ENCODE measurements at places on chromosomes 11 and 22.
A peak's percentile ranks its signal among the peaks of the same experiment; 100 is the strongest.

DNA sequence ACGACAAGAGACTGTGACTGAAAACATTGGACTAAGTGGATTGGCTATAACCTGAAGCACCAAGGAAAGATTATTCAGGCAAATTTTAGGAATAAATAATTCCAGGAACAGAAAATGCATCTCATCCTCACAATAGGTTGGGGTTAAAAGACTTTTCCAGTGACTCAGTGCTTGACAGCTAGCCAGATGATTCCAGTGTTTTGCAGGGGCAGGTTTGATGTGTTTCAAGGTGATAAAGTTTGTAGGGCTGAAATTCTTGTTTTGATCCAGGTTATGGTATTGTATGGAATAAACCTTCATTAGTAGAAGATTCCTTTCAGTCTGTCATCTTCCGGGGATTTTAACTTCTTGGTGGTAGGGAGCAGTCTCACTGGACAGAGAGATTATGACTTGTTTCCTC is 2.3 kb downstream of the EXT2 start:
- DNase-seq = peak; percentile 30

GRCh38 chr11:117319214-117319840 is 3.3 kb upstream of the BACE1 start:
- DNase-seq = peak; percentile 80

DNA sequence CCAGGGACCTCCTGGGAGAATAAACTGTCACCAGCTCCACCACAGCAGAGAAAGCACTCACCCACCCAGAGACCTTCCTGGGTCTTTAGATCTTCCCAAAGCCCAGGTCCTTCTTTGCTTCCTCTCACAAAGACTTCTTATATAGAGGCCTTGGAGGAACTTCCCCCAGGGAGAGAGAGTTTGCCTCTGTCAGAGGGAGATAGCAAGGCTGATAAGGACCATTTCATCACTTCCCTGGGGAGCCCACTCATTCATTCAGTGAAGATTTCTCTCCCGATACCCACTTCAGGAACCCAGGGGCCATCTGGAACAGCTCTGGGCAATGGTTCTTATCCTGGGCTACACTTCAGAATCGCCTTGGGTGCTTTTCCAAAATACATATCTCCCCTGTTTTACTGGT is at the start of gene PRG2:
Gene PRG2, minus strand, starts transcription at position 116 of the 400 bp plus-strand sequence. CDS start 706 bp downstream, outside the sequence.
- no peak for DNase-seq

DNA sequence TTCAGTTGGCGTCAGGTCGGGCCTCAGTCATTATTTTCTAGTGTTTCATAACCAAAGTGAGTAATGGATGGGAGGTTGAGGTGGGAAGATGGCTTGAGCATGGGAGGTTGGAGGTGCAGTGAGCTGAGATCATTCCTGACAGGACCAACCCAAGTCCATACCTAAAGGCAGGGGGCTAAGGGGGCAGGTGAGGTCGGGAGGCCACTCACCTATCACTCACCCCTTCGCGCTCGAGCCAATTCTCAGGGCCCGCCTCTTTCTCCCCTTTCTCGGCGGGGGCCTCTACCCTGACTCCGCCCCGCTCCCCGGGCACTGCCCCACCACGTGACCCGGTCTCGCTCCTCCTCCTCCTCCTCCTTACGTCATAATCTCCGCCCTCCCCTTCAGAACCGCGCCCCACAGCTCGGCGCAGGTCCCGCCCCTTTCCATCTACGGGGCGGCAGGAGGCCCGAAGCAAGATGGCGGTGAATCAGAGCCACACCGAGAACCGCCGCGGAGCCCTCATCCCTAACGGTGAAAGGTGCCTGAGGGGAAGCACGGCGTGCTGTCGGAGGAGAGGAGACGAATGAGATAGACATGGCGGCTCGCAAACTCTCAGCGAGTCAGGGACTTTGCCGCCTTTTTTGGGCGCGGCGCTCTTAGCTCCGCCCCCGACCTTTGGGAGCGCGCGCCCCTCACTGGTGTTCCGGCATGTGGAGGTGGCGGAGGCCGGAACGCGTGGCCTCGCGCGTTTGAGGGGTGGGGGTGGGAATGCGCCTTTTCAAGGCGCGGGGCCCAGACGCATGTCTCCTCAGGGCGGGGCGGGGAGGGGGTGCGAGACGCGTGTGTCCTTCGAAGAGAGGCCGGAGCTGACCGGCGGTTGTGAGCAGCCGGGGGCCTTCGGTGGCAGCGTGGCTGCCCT is at the start of gene WBP2NL:
Gene WBP2NL, plus strand, starts transcription at position 428 of the 901 bp plus-strand sequence. Its CDS starts 31 bp downstream, at position 459.
- peak; percentile 78 for DNase-seq

DNA sequence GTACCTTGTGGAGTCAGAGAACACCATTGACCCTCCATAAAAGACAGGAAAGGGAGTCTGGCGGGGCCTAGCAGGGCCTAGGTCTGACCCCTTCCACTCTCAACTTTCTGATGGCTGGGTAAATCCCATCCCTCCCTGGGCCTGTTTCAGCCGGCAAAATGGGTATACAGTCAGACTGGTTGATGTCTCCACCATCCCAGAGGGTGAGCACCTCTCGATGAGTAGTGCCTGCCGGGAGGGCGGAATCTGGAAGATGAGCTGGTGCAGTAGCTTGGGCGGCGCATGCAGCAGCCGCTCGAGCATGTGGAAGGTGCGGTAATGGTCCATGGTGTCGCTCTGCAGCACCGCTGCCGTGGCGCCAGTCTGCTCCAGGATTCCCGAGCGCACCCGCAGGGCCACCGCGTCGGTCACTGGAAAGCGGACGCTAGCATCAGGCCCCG is 528 bp downstream of the FIBP start:
- DNase-seq = no peak

DNA sequence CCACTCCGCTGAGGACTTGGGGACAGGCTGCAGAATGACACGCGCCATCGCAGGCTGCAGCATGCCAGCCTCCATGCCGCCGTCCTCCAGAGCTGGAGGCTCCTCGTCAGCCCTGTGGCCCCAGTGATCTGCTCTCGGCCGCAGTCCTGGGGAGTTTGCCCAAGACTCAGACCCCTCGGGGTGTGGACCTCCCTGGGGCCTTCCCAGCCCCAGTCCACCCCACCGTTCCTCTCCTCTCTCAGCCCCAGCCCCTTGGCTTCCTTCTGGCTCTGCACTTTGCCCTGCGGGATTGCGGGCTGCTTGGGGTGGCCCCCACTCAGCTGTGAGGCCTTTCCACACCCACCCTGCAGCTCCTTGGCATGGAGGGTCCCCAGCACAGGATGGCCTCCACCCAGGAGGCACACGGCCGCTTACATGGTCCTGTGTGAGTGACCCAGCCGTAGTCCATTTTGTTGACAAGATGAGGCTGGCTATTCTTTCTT is 414.9 kb downstream of the TBC1D22A start:
- DNase-seq = no peak

- DNase-seq = no peak
These were observed 93.5 kb downstream of the DBX1 start for GRCh38 chr11:20066783-20067156.

DNA sequence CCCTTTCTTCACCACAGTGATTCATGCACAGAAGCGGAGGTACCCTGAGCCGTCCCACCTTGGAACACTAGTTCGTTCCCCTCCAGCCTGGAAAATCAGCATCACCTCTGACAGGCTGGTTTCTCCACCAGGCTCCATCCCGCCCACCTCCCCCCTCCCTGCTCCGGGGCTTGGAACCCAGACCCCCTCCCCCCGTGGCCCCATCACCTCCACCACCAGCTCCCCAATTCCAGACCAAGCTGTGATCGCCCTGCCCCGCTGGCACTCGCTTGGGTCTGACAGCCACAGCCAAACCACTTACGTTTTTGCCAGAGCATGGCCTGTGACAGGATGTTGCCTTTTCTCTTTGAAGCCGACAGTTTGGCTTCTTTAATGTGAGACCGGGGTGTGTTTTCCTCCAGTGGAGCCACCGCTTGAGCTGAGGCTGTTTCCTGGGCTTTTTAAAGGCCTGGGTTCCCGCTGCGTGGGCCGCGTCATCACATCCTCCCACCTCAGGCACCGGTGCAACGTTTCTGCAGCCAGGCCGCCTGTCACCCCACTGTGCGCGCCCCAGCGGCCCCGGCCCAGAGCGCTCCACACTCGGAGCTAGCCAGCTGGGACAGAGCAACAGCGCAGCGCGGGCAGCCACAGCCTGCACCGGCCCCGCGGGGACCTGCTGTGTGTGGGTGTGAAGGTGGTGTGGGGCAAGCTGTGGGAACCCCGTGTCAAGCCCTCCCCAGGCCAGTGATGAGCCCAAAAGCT is at the start of gene POU2AF1:
Gene POU2AF1, minus strand, starts transcription at position 415 of the 741 bp plus-strand sequence. Its CDS starts 98 bp downstream, at position 317.
- DNase-seq = no peak

DNA sequence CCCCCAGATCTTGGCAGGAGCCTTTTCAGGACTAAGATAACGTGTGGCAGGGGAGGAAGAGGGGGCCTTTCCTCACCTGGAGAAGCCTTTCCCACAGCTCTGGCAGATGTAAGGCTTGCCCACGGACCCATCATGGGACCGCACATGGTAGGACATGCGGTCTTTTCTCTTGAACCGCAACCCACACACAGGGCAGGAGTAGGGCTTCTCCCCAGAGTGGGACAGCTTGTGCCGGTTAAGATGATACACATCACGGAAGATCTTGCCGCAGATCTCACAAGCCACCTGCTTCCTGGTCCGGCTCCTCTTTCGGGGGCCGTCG is 1.9 kb downstream of the PATZ1 start:
- DNase-seq = no peak

DNA sequence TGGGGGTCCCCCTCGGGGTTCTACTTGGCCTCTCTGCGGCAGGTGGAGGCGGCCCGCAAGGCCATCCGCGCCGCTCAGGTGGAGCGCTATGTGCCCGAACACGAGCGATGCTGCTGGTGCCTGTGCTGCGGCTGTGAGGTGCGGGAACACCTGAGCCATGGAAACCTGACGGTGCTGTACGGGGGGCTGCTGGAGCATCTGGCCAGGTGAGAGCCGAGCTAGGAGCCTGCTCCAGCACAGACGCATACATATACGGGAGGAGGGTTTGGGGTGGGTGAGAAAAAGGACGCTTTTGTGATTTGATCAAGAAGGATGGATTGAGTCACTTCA is 415 bp downstream of the CENATAC start:
- no peak for DNase-seq

DNA sequence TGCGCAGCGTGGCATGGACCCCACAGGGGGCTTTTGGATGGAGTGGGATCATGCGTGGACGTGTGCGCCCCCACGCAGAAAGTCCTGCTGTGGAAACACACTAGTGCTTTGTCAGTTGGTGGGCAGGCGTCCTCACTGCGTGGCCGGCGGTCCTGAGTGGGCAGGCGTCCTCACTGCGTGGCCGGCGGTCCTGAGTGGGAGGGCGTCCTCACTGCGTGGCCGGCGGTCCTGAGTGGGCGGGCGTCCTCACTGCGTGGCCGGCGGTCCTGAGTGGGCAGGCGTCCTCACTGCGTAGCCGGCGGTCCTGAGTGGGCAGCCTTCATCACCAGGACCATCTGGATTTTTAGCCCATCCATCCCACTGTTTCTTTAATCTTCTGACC is 205.9 kb downstream of the TBC1D22A start:
- DNase-seq = no peak

DNA sequence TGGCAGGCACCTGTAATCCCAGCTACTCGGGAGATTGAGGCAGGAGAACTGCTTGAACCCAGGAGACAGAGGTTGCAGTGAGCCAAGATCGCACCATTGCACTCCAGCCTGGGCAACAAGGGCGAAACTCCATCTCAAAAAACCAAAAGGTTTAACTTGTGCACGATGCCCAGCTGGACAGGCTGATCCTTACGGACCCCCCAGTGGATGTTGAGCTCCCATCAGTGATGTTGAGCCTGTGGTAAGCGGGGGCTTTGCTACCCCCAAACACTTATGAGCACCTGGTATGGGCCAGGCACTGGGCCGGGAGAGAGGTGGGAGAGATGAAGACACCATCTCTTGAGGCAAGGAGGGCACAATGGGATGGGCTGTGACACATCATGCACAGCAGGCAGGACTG is 7.4 kb upstream of the SERPIND1 start:
- no peak for DNase-seq

DNA sequence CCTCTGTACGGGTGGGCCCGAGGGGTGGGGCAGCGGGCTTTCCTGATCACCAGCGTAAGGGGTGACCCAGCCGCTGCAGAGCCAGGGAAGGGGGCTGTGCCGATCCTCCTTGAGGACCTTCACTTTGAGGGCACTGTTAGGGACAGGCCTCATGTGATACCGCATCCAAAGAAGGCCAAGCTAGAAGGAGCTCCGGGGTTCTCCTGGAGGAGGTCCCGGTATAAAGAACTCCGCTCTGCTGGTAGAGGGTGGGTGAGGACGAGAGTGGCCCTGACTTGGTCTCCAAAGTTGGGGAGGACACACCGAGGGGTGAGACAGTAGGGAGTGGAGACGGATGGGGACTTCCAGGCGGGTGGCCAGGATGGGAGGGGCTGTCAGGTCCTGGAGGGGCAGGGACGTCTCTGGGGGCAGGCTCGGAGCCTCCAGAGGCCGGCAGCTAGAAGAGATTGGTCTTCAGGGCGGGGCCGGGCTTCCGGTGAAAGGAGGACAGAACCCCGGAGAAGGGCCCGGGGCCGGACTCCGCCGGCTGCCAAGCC is 4.6 kb downstream of the PHOX2A start:
- DNase-seq = peak; percentile 47

- DNase-seq = peak; percentile 24
These were observed 2.8 kb downstream of the SIAE start for GRCh38 chr11:124670732-124671131.

- peak; percentile 87 for DNase-seq
These were observed 30.4 kb downstream of the NEAT1 start for GRCh38 chr11:65452806-65453490.

DNA sequence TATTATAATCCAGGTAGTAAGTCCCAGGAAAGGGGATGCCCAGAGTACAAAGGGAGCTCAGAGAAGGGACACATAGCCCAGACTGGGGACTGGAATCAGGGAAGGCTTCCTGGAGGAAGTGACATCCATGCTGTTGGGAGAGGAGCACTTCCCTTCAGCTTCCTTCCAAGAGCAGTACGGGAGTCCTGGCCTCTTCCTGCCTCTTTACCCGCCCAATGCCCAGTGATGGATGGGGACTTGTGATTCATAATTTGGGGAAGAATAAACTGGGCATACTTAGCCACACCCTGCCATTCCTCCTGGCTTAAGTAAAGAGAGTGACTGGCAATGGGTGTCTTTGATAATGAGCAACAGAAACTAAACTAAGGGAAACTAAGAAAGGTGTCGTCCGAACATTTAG is 11.5 kb downstream of the C11orf91 start:
- peak; percentile 45 for DNase-seq

DNA sequence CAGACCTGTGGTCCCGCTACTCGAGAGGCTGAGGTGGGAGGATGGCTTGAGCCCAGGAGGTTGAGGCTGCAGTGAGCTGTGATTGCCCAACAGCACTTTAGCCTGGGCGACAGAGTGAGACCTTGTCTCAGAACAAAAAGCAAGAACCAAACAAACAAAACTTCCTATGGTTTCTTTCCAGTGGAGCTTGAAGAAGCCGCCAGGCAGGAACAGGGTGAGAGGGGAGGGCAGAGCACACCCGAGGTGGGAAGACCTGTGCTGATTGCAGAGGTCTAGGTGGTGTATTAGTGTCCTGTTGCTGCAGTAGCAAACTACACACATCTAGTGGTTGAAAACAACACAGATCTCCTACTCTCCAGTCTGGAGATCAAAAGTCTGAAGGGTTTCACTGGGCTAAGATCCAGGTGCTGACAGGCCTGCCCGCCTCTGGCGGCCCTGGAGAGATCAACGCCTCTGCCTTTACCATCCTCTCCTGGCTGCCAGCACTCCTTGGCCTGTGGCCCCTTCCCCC is 10.5 kb downstream of the ARHGEF17 start:
- DNase-seq = no peak

GRCh38 chr11:18563090-18563730 is 25.3 kb downstream of the UEVLD start:
- no peak for DNase-seq
